ENCODE measurements at places on chromosomes 12 and 14.

DNA sequence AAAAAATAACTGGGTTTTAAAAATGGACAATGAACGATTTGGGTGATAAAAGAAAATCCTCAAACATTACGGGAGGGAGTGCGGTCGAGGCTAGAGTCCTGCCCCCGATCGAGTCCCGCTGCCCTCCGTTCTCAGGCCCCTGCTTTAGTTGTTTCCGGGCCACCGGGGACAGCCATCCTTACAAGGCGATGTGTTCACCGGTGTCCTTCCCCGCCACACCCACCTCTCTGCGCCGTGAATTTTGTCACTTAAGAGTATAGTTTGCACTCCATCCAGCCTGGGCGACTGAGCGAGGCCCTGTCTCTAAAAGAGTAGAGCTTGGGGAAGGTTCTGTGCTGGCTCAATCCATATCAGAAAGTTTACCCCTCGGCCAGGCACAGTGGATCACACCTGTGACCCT, 2.9 kb downstream of the ULK1 start:
- no peak for DNase-seq

GRCh38 chr14:102622262-102622885, 29.9 kb downstream of the RCOR1 start:
- DNase-seq, result peak; percentile 11

DNA sequence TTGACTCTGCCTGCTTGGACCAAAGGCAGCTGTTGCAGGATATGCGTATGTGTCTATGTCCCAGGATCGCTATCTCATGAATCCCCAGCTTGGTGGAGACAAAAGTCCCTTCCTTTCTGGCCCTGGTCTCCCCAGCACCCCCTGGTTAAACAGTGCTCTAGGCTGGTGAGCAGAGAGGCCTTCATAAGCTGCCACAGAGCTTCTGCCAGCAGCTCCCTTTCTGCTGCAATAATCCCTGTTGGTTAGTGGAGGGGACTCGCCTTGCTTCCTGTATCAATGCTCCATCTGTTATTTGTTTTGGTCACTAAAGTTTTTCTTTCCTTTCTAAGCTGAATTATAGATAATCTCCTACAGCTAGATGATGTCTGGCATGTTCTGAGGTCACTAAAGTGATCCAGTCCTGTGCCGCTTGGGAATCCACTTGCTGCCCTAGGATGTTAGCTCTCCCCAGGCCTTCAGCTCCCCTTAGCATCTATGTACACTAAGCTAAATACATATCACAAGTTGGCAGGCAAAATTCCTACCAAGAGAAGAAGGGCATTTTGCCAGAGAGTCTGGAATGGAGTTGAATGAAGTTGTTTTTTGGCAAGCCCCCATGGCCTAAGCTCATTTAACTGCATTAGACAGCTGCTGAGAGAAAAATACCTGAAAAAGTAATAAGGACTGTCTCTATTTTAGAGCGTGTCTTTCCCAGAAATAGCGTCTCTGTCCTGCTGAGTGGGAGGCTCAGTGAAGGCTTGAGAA, 47.8 kb downstream of the RDH12 start:
- DNase-seq, result no peak

DNA sequence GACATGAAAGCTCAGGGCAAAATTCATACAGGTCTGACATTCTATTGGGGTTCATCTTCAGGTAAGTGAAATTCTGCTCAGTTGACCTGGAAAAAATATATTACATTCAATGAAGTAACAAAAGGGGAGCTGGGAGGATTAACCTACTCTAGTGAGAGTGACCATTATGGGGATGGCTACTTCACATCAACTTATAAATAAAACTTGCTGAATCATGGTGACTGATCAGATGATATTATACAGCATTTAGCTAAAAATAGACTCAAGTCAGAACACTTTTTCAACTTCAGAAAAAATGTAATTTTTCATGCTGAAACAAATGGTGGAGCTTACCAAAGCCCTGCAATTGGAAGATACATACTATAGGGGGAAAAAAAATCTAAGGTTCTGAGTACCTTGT, 800.2 kb downstream of the FSCB start:
- DNase-seq, result no peak

DNA sequence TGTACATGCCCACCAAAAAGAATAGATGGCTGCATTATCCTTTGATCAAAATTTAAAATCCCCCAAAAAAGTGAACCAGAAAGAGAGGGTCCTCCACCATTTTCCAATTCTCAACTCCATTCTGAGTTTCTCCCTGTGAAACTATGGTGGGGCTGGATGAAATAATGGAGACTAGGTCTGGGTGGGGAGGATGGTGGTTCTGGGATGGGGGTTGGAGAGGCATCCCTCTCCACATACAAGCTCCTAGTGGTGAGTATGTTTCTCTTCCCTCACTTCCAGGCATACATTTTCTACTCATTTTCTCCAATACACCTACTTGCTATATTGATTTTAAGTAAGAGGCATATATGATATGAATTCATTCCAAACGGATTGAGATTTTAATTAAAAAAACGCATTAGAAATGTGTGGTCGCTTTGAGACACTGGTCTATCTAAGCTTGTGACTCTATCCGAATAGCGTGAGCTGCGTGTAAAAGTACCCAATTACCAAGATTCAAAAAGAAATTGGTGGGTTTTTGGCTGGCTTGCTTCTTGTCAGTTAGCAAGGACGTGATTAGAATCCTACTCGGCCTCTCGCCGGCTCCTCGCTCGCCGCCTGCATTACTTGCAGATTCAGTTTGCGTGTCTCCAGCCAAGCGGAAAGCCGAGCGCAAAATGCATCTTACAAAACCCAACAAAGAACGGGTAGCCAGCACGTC, 3.4 kb downstream of the ASCL1 start:
- no peak for DNase-seq

- no peak for DNase-seq
These were observed 110.1 kb upstream of the DIO3 start for GRCh38 chr14:101451166-101451565.

GRCh38 chr12:40469736-40470135, 222.5 kb upstream of the CNTN1 start:
- no peak for DNase-seq

DNA sequence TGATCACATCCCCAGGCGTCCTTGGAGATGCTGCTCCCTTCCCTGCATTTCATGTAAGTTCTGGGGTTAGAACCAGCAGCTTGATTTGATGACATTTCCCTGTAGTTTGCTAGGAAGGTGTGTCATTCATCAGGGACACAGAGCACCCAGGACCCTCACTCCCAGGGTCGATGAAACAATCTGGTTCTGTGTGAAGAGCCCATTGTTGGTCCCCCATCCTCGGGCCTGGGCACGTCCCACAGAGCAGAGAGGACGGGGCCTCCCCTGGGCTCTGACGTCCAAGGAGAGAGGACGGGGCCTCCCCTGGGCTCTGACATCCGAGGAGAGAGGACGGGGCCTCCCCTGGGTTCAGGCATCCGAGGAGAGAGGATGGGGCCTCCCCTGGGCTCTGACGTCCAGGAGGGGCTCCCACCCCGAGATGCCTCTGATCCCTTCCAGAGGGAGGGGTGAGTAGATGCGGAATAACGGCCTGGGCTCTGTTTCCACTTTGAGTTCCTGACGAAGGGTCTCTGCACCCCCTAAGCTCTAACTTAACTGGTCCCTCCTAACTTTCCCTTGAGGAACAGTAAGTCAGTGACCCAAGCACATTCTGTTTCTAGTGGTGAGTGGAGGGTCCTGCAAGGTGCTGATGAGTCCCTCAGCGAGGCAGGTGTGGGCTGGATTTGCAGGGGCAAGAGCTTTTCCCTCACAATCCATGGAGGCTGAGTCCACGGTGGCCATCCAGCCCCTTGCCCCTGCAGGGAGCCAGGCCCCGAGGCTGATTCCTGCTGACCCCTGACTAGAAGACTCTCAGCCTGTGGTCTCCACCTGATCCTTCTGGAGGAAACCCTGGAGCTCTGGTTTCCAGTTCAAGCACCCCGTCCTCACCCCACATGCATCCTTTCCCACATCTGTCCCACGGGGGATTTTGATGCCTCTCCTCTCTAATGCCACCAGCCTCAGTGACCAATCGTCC, 35.5 kb upstream of the SFSWAP start:
- no peak for DNase-seq

GRCh38 chr12:94689646-94690036, 39.3 kb upstream of the TMCC3 start:
- DNase-seq, result no peak

DNA sequence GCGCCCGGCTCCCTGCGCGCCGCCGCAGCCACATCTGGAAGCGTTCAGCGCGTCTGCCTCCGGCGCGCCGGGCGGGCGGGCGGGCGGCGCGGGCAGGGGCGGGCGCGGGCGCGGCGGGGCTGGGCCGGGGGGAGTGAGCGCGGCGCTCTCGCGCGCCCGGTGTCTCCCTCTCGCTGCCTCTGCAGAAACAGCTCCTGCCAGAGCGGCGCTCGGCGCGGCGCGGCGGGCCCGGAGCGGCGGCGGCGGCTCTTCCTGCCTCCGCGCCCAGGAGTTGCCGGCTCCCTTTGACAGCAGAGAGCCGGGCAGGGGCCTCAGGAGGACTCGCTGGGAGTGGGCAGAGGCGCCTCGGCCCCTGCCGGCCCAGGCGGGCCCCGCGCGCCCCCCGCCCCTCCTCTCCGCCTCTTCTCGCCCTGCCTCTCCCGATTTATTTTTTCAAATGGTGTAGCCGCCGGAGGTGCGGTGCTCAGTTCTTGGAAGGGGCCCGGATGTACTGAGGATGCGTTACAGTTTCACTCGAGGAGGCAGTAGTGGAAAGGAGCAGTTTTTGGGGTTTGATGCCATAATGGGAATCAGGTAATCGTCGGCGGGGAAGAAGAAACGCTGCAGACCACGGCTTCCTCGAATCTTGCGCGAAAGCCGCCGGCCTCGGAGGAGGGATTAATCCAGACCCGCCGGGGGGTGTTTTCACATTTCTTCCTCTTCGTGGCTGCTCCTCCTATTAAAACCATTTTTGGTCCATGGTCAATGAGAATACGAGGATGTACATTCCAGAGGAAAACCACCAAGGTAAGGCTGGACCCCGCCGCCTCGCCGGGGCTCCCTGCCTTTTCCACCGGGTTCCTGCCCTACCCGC, at the start of gene CACNA1C:
CACNA1C (plus strand) TSS at position 162 of the 853 bp plus-strand sequence; CDS start at position 738, 576 bp downstream.
- peak; percentile 40 for DNase-seq
